PC-9 (cell line): ENCODE measurements at places on chromosomes 5 and 9.
A peak's percentile ranks its signal among the peaks of the same experiment; 100 is the strongest.

DNA sequence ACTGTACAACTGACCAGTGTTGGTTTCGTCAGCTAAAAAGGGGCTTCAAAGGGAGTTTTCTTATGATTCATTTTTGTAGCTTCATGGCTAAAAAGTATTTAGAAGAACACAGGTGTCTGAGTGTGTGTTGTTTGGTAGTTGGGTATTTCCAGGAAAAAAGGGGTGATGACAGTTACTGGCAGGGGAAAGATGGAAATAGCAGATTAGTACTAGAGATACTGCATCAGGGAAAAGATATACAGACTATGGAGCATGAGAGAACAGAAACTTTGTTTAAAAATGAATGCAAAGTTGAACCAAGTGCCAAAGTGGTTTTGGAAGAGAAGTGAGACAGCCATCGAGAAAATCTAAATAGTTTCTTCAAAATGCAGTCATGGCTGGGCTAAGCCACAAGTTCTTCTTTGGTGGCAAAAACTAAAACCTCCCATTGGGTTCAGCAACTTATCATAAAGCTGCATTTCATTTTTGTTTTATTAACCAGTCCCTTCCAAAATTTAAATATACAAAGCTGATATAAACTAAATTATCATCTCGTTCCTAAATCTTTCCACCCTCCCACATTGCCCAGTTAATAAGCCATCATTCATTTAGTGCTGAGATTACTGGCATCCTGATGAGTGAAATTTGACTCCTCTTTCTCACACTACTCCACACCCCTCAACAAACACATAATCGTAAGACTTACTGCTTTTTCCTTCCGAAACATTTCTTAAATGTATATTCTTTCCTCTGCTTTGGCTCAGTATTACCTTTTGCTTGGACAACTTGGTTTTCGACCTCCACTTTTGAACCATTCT is 33.5 kb downstream of the ELL2 start:
- H3K27me3 ChIP-seq, result no peaks in the 10 kb centered on the region
- no peak overlapping the region for H3K4me3 ChIP-seq
- H3K36me3 ChIP-seq, result 0 out of 2 replicates have a peak, but pooled peaks cover 5% of the 10 kb centered on the region
- no peak for DNase-seq

DNA sequence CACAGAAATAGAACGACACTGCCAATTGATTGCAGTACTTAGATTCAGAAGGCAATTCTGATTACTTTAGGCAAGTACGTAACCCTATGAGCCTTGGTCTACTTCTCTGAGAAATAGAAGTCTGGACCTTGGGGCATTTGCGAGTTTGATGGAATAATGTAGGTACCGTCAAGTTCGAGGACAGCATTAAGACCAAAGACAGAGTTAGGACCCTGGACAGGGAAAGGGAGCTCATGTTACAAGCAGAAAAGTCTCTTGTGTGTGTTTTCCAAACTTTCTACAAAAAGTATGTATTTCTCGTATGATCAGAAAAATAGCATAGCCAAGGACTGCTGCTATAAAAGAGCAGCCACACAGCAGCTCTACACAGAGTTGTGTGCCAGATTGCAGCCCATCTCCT is 20.1 kb downstream of the CCDC180 start:
- H3K4me1 ChIP-seq, result no peaks in the 10 kb centered on the region
- no peaks in the 10 kb centered on the region for H3K27me3 ChIP-seq
- DNase-seq, result no peak
- no peaks in the 10 kb centered on the region for H3K36me3 ChIP-seq
- H3K4me3 ChIP-seq, result no peak overlapping the region

- peaks cover 23% of the 10 kb centered on the region; the same call in 1 of the 2 replicates for H3K36me3 ChIP-seq
- H3K27me3 ChIP-seq, result no peaks in the 10 kb centered on the region
- H3K4me3 ChIP-seq, result no peak overlapping the region
- DNase-seq, result peak; percentile 12
Measured at GRCh38 chr9:120531683-120532300, 48.2 kb downstream of the CDK5RAP2 start.

GRCh38 chr9:89311346-89312221 is 589 bp downstream of the CKS2 start:
- peaks cover 42% of the 10 kb centered on the region for H3K4me1 ChIP-seq
- DNase-seq, result no peak
- peak overlapping the region; percentile 91 for H3K4me3 ChIP-seq
- no peaks in the 10 kb centered on the region for H3K27me3 ChIP-seq
- H3K27ac ChIP-seq, result peak overlapping the region; percentile 93

- no peaks in the 10 kb centered on the region for H3K4me1 ChIP-seq
- H3K27me3 ChIP-seq, result peaks cover 45% of the 10 kb centered on the region
- H3K4me3 ChIP-seq, result no peak overlapping the region
- DNase-seq, result no peak
- no peak overlapping the region for H3K27ac ChIP-seq
- no peaks in the 10 kb centered on the region for H3K36me3 ChIP-seq
Measured at GRCh38 chr5:172603251-172603806, 37.7 kb upstream of the NEURL1B start.

GRCh38 chr9:21961569-21961968 is 32.6 kb downstream of the CDKN2A start:
- H3K27me3 ChIP-seq, result no peaks in the 10 kb centered on the region
- no peaks in the 10 kb centered on the region for H3K4me1 ChIP-seq
- DNase-seq, result no peak
- H3K27ac ChIP-seq, result no peak overlapping the region
- no peaks in the 10 kb centered on the region for H3K36me3 ChIP-seq
- no peak overlapping the region for H3K4me3 ChIP-seq

DNA sequence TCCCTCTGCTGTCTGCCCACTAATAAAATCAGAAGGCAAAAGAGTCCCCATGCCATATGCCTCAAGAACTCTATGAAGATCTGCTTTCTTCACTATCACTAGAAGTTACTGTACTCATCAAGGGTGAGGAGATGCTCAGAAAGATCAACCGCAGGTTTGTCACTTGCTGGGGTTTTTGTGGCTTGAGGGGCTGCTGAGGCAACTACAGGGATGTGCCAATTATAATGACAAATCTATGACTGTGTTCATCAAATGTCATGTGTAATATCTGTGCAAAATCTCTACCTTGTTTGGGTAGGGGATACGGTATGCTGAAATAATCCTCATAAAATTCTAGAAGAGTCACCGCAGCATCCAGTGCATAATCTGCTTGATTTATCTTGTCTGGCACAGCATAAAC is 13.0 kb downstream of the ERAP1 start:
- H3K4me1 ChIP-seq, result no peaks in the 10 kb centered on the region
- no peak overlapping the region for H3K4me3 ChIP-seq
- DNase-seq, result no peak
- H3K36me3 ChIP-seq, result 0 out of 2 replicates have a peak, but pooled peaks cover 6% of the 10 kb centered on the region
- no peaks in the 10 kb centered on the region for H3K27me3 ChIP-seq
- H3K27ac ChIP-seq, result no peak overlapping the region

DNA sequence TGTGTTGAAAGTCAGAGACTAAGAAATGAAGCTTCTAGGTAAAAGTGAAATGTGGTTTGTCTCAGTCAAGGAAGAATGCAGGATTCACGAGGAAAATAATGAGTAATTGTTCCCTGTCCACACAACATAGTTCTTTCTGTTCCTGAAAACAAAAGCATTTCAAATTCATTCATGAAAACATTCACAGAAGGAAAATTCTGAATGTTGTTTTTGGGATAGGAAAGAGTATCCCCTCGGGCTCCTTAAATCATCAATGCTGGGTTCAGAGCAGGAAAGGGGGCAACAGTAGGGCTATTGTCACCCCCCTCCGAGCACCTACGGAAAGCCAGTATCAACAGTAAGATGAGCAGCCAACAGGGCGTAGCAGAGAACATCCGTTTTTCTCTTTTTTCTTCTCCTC is 769.9 kb upstream of the ADAMTS16 start:
- H3K36me3 ChIP-seq, result no peaks in the 10 kb centered on the region
- H3K27me3 ChIP-seq, result peaks cover 28% of the 10 kb centered on the region
- H3K27ac ChIP-seq, result no peak overlapping the region
- H3K4me3 ChIP-seq, result no peak overlapping the region

DNA sequence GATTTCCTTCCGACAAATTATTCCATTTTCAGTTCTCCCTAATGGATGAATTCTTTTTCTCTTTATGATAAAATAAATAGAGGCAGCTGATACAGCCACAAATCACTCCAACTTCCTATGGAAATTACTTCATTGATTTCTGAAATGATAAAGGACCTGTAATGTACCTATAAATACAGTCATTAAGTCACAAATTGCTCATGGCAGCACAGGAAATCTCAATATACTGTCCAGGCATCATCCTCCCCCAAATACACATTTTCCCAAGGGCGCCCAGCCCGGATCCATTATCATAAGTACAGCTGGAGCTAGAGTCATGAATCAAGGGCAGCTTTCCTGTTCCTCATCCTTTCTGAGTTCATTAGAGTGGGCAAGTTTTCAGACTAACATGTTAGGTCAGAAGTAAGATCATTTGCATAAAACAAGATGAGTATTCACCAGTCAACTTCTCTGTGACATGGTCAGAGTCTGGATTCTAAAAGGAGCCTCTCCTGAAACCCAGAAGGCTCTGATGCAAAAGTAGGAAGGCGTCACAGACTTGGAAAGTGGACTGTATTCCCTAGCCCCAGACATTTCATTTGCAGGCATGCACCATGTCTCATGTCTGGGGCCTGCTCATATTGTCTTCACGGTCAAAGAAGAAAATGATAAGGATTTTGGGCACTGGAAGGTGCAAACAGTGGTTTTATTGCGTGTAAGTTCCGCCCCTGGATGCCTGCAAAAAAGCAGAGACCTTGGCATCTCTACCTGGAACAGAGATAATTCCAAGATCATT is 383.2 kb downstream of the PLK2 start:
- no peak overlapping the region for H3K4me3 ChIP-seq
- H3K36me3 ChIP-seq, result 0 out of 2 replicates have a peak, but pooled peaks cover 5% of the 10 kb centered on the region
- peaks cover 24% of the 10 kb centered on the region for H3K4me1 ChIP-seq
- no peak for DNase-seq
- H3K27ac ChIP-seq, result no peak overlapping the region

GRCh38 chr5:57858905-57859304 is 376.3 kb upstream of the ACTBL2 start:
- H3K4me1 ChIP-seq, result peaks cover 28% of the 10 kb centered on the region
- H3K4me3 ChIP-seq, result no peak overlapping the region
- H3K27ac ChIP-seq, result no peak overlapping the region
- H3K27me3 ChIP-seq, result no peaks in the 10 kb centered on the region
- H3K36me3 ChIP-seq, result no peaks in the 10 kb centered on the region
